ENCODE measurements at places on chromosomes 3 and 15.
A peak's percentile ranks its signal among the peaks of the same experiment; 100 is the strongest.

DNA sequence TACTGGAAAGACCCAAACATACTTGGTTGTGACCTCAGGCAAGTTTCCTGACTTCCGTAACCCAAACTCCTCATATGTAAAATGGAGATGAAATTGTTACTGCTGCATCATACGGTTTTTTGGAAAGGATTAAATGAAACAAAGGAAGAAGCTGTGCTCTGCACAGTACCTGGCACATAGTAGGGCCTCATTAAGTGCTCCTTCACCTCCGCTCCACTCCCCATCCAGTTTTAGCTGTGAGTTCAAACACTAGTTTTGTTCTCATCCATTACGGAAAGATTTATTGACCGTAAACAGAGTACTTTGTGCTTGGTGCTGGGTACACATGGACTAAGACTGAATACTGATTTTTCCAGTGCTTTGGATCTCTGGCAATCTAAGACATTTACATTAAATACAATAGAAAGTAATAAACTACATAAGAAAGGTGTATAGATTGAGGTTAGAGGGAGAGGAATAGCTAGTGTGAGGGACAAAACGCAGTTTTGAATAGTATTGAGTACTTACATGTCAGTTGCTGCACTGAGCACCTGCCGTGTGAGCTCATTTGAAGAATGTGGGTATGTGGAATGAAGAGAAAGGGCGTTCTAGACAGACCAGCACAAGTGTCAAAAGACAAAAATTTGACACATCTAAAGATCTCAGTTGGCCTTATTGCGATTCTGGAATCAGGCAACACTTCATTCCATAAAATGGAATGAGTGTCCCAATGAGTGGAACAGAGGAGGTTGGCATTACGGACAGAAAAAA lies 594 bp upstream of the ICE2 start:
- no peak for DNase-seq

- no peak for DNase-seq
These were observed 29.7 kb downstream of the VGLL3 start for GRCh38 chr3:86961297-86961696.

- no peak for DNase-seq
These were observed 132.8 kb downstream of the KCNAB1 start for GRCh38 chr3:156253150-156253549.

GRCh38 chr3:44729384-44729910 lies at the start of gene ZNF501:
TSS of gene ZNF501 (plus strand) at chr3:44729635. CDS start at chr3:44734422, 4,787 bp downstream.
- DNase-seq = peak; percentile 65

GRCh38 chr3:45125550-45126026 lies 20.6 kb downstream of the CDCP1 start:
- no peak for DNase-seq

DNA sequence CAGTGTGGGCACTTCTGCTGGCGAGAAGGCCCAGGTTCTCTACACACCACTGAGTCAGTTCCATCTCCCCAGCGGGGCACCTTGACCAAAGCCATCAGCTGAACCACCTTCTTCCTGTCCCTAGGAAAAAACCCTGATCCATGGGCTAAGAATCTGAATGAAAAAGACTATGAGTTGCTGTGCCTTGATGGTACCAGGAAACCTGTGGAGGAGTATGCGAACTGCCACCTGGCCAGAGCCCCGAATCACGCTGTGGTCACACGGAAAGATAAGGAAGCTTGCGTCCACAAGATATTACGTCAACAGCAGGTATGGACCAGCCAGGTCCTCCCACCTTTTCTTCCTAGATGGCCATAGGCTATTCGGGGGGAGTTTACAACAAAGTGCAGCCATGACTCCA lies 29.1 kb downstream of the TF start:
- DNase-seq = no peak

DNA sequence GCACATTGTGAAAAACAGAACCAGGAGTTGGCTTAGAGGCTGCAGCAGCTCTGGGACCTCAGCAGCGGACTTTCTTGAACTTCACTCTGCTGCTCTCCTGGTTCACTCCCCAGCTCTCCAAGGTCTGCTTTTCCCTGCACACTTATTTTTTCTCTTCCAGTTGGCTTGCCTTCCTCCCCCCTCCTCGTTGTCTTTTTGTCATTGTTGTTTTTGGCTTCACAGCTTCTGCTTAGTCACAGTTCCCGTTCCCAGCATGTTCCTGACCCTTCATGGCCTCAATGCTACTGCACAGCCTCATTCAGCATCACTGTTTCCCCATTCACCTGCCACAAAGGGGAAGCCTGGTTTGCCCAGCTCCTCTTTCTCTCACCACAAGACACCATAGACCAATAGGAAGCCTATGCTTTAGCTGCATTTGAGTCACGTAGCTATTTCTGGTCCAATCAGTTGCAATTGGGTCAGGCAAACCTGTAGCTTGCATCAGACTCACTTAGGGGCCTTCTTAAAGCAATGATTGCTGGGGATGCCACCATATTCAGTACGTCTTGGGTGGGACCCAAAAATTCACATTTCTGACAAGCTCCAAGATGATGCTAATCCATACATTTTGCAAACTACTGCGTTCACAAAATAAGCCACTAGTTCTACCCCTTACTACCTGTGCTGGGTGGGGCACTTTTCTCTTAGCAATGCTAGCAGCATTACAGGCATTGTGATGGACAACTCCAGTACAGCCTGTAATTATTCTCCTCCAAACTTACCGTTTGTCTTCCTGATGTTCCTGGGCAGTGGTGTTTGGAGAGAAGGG lies 7.8 kb upstream of the SUMF1 start:
- DNase-seq = no peak

DNA sequence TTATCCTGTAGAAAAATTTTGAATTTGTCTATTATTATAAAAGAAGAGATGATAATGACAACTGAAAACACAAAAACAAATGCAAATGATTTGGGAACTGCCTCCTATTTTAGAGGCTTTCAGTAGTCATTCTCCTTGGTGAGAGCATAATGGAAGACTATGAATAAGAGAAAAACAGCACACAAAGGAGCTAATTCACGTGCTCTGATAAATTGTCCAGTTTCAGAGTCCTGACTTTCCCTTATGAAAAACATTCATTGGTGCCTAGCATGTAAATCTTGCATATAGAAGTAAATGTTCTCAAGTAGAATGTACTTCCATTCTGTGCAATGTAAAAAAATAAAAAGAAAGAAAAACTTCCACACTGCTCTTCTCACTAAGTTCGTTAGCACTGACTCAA lies 206.1 kb downstream of the IL5RA start:
- DNase-seq = no peak

GRCh38 chr3:39228496-39228895 lies 36.1 kb upstream of the XIRP1 start:
- no peak for DNase-seq

GRCh38 chr3:98213276-98213675 lies 46.8 kb downstream of the OR5H15 start:
- no peak for DNase-seq

DNA sequence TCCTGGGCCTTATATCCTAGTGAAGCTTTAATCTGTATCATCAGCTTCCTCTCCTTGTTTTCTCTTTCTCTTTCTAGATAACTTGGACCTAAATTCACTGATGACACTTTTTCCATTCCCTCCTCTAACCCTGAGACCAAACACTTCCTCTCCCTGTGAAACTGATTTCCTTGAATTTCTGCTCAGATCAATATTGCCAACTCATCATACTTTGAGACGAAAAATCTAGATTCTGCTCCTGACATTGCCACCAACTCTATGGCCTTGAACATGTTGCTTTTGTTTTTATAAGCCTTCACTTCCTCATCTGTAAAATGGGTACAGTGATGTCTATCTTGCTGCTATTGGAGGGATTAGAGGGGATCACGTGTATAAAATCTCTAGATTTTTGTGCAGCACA lies 42.7 kb upstream of the RASGRF1 start:
- DNase-seq = no peak

DNA sequence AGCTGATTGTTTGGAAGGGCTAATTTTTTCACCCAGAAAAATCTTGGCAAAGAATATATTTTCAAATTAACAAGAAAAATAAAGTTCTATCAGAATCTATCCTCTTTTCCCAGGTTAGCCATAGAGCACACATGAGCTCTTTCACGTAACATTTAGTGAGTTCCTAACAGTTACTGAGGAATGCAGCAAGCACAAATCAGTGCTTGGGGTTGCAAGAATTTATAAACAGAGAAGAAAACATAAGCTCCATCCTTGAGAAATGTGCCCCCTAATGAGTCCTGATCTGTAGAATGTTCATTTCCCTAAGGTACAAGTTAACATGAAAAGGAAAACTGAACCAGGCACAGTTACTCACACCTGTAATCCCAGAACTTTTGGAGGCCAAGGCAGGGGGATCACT lies 13.9 kb downstream of the EOGT start:
- DNase-seq = no peak

GRCh38 chr3:104787306-104787705 lies 579.4 kb upstream of the ALCAM start:
- no peak for DNase-seq

DNA sequence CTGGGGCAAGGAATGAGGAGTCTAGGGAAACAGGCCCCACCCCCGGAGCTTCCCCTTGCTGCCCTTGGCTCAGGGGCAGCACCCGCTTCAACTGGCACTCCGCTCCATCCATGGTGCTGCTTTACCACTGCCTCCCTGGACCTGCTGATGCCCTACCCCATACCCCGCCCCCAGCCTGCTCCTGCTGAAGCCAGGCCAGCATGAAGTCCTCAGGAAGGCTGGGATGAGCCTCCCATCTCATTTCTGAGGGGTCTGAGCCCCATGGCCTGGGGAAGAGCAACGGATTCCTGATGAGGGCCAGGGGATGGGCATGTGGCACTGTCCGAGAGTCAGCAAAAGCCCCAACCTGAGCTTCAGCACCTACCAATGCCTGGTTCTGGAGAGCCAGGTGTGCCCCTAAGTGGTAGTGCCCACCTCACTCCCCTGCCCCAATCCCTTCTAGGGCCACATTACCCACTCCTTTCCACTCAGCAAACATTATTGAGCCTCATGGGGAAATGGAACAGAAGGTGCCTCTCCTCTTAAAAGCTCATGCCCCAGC lies 21.0 kb downstream of the SEC61A1 start:
- DNase-seq = no peak

- DNase-seq = no peak
These were observed 59.7 kb downstream of the LSM3 start for GRCh38 chr3:14238356-14238755.

- DNase-seq = no peak
These were observed 415.4 kb downstream of the MAGI1 start for GRCh38 chr3:65623362-65623761.

- DNase-seq = no peak
These were observed 252.7 kb downstream of the TJP1 start for GRCh38 chr15:29569533-29570092.
